CD4-positive, alpha-beta T cell treated with Interleukin-17A for 1 hour (primary cell): ENCODE measurements at places on chromosomes 7 and 10.
A peak's percentile ranks its signal among the peaks of the same experiment; 100 is the strongest.

- no peak for DNase-seq
Measured at GRCh38 chr10:118220346-118220850, 121.7 kb downstream of the FAM204A start.

GRCh38 chr7:17126413-17127268 is 171.8 kb upstream of the AHR start:
- no peak for DNase-seq

- DNase-seq = no peak
Measured at GRCh38 chr7:41792120-41792519, 89.2 kb upstream of the INHBA start.

DNA sequence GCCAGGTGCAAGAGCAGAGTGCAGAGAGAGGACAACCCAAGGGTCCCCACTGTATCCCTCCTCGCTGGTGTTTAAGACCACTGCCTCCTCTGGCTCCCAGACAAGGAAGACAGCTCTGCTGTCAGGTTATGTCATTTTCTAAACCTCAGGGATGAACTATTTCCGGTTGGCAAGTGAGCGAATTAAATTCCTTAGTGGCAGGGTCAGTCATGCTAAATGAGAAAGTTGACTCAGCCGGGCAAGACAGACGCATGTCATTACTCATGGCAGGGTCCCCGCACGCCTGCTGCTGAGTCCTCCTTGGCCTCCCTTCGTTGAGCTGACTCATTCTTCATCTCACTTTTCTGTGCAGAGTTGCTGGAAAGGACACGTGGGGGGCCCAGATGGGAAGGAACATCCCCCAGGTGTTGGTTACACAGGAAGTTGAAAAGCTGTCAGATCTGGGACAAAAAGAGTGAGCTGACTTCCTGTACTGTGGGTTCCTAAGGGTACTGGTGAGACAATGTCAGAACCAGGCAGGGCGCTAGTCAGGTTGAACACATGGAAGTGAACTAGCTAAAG is 47.1 kb upstream of the UCN3 start:
- DNase-seq = peak; percentile 49

DNA sequence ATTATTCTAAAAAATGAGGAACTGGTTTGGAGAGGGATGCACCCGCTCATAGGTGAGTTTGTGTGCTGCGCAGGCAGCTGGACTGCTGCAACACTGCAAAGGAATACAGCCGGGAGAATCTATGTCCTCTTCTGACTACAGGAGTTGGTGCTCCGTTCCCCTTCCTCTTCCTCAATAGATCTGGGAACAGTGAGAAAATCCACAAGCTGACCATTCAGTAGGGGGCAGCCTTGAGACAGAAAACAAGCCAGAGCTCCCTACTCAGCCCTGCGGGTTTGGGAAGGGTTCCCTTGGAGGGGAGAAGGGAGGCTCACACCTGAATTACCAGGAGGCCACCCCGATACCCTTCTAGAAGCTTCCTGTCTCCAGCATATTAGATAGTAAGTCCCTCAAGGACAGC is 87.3 kb upstream of the FOXI2 start:
- no peak for DNase-seq

- no peak for DNase-seq
Measured at GRCh38 chr7:2169923-2170575, 62.7 kb downstream of the MAD1L1 start.

DNA sequence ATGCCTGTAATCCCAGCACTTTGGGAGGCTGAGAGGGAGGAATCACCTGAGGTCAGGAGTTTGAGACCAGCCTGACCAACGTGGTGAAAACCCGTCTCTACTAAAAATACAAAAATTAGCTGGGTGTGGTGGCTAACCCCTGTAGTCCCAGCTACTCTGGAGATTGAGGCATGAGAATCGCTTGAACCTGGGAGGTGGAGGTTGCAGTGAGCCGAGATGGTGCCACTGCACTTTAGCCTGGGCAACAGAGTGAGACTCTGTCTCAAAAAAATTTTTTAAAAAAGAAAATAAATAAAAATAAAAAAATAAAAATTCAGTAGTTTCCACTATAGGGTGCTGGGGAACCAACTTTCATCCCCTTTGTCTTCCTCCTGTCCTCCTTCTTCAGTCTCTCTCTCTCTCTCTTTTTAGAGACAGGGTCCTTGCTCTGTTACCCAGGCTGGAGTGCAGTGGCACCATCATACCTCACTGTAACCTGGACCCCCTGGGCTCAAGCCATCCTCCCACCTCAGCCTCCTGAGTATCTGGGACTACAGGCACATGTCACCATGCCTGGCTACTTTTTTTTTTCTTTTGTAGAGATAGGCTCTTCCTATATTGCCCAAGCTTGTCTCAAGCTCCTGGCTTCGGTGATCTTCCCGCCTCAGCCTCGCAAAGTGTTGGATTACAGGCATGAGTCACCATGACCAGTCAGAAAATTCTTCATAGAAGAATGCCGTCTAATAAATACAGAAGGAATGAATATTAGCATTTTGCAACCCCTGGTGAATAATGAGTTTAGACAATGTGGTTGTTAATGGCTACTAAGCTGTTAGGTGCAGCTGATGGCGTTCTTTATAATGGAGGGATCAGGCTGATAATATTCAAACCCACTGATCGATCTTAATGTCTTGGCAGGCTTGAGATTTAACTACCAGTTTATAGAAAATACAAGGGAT is 20.6 kb downstream of the RBM20 start:
- DNase-seq = no peak

GRCh38 chr10:104262055-104262454 is 6.9 kb upstream of the GSTO2 start:
- DNase-seq = no peak

GRCh38 chr10:3846736-3847135 is 61.7 kb upstream of the KLF6 start:
- DNase-seq = no peak

- DNase-seq = no peak
Measured at GRCh38 chr7:45714521-45714820, 140.3 kb downstream of the ADCY1 start.

GRCh38 chr7:19381321-19381720 is 236.1 kb upstream of the FERD3L start:
- DNase-seq = no peak

DNA sequence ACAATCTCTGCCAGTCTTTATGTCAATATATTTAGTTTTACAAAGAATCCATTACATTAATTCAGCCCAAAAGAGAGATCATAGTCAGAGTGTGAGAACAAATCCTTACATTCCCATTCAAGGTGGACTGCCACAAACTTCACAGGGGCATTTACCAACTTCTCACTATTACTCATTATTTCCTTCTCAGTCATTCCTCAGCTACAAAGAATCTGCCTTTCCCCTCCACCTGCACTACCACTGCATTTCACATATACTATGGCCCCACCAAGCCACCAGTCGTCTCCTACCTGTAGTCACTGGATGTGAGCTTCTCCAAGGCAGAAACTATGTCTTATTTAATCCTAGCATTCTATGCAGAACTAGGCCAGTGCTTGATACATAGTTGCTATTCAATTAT is 94.3 kb downstream of the USP6NL start:
- DNase-seq = no peak

DNA sequence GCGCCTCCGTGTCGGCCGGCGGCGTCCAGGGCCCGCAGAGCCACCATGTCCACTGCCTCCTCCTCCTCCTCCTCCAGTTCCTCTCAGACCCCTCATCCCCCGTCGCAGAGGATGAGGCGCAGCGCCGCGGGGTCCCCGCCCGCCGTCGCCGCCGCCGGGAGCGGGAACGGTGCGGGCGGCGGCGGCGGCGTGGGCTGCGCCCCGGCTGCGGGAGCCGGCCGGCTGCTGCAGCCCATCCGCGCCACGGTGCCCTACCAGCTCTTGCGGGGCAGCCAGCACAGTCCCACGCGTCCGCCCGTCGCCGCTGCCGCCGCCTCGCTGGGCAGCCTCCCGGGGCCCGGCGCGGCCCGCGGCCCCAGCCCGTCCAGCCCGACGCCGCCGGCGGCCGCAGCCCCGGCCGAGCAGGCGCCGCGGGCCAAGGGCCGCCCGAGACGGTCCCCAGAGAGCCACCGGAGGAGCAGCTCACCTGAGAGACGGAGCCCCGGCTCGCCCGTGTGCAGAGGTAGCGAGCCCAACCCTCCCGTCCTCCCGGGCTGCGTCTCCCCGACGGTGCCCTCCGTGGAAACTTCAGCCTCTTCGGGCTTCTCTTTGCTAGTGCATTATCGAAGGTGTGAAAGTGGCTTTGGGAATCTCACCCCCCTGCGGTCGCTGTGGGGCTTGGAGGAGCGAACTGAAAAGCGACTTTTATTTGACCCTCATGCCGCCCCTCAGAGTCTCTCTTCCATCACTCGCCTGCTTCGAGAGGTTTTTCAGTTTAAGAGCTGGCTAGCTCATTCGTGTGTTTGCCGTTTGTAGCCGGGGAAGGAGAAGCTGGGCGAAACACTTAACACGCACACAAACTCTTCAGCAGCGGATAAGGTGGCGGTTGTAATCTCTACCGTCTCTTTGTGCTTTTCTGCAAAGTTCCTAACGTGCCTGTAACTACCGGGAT is 975 bp downstream of the GLCCI1 start:
- peak; percentile 53 for DNase-seq

- DNase-seq = no peak
Measured at GRCh38 chr10:130206216-130206737, 70.1 kb downstream of the GLRX3 start.

DNA sequence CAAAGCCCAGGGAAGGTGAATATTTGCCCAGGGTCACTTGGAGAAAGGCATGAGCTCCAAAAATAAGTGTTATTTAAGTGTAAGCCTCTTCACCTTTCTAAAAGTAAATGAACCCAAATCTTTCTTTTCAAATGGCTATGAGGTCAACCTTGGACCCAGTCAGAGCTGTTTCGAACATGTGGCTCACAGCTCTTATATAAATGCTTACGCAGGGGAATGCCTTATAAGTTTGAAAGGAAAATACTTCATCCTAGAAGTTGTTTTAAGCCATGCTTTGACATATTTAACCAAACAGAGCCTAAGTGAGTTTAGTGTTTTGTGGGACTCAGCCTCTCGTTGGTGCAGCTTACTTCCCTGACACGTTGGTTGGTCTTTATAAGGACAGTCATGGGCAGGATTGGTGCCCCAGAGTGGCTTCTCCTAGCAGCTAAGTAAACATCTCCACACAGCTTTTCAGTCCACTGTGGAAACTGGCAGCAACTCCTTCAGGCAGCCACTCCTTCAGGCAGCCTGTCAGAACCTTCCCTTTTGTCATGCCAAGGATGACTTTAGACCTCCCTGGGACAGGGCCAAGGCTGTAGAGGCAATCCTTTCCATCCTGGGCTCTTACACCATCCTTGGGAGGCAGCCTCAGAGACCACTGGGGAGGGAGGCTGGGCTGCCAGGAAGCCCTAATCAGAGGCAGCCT is 43.6 kb downstream of the MINDY4 start:
- DNase-seq = no peak

DNA sequence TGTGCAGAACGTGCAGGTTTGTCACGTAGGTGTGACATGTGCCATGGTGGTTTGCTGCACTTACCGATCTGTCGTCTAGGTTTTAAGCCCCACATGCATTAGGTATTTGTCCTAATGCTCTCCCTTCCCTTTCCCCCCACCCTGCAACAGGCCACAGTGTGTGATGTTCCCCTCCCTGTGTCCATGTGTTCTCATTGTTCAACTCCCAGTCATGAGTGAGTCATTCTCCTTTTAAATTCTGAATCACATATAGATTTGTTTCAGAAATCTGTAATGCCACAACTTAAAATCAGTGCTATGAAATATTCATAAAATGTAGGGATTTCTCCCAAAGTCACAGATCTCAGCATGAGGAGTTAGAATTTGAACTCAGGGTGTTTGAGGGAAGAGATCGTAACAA is 552.5 kb upstream of the MBL2 start:
- DNase-seq = no peak

DNA sequence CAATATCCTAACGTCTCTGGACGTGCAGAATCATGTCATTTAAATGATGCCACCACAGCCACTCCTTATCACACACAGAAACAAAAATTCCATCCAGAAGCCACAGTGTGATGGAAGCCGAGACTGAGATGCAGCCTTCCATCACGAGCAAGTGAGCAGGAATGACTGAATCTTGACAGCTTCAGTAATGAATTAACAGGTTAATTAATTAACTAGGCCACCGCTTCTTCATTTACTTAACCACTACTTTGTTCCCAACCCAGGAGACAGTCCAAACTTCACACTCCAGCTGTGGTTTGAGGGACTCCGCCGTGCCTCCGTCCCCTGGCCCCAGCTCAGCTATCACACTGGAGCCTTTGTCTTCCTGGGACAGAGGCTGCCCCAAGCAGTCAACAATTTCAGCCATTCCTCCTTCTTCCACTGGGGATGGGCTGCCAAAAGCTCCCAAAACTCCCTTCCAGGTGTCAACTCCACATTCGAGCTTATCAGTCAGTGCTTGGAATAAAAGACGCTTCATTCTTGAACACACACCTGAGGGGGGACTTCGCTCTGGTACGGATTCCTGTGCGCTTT is 65.9 kb downstream of the FGFR2 start:
- no peak for DNase-seq

DNA sequence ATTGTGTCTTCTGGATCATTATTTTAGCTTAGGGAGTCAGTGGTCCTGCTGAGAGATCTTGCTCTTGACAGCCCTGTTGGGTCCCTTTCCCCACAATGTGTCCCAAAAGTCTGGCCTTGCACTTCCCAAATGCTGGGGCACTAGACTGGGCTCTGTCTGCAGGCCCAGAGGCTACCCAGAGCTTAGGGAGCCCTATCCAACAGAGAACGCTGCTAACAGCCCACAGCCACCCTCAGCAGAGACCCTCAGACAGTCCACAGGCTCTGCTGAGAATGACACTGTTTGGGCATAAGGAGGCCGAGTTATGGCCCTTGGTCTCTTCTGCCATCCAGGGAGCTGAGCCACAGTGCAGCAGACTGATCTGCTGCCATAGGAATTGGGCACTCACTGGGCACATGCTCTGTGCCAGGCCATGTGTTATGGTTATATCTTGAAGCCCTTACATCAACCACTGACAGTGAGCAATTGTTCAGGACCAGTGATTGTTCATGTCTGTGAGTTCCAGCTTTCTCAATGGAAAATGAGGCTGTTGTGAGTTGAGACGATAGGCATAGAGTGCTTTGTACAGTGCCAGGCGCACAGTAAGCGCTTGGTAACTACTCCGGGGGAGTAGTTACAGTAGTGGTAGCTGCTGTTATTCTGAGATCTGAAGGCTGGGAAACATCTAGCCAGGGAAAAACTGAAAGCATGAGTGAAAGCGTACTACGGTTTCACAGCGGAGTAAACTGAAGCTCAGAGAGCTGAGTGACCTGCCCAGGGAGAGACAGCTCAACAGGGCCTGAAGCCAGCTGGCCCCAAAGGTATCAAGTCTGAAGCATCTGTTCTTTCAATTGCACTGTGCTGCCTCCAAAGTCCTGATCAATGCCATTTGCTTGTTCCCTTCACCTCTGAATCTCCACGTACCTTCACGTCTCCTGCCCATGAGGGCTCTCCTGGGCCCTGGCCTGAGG is 77.6 kb upstream of the PRLHR start:
- no peak for DNase-seq
